SK-N-SH (cell line): ENCODE measurements at places on chromosomes 16 and 17. TPM values are rescaled to one million over a fixed set of nuclear protein-coding genes. Genes with fewer than 3 reads are reported as not detected.

The PROCA1 gene
- polyA plus RNA-seq = 6.4 and 7.1 TPM in 2 replicates

The CMTM1 gene
- polyA plus RNA-seq = 3.1 and 3.7 TPM in 2 replicates

The OSGIN1 gene
- 4.8 and 5.2 TPM in 2 replicates for polyA plus RNA-seq

The TMED6 gene
- not detected in 2 replicates for polyA plus RNA-seq

The TBC1D3B gene
- polyA plus RNA-seq = 2.0 and 3.7 TPM in 2 replicates

The MAPT gene
- polyA plus RNA-seq = 0.47 and 0.74 TPM in 2 replicates

The PRR11 gene
- polyA plus RNA-seq = 25.8 and 28.4 TPM in 2 replicates

The CLEC19A gene
- polyA plus RNA-seq = not detected in 2 replicates

The GCGR gene
- polyA plus RNA-seq = not detected in 2 replicates

The NEK8 gene
- 6.0 and 11.0 TPM in 2 replicates for polyA plus RNA-seq

The RNF43 gene
- not detected in 2 replicates for polyA plus RNA-seq

The HSD17B2 gene
- polyA plus RNA-seq = not detected in 2 replicates

The NXPH3 gene
- polyA plus RNA-seq = 0.30 and 0.31 TPM in 2 replicates

The ODAD4 gene
- polyA plus RNA-seq = 1.1 and 1.6 TPM in 2 replicates

The HES7 gene
- 0.71 and 1.2 TPM in 2 replicates for polyA plus RNA-seq

The MFSD6L gene
- polyA plus RNA-seq = not detected in 2 replicates

The PSMD12 gene
- 29.1 and 31.4 TPM in 2 replicates for polyA plus RNA-seq

The GGNBP2 gene
- 74.5 and 79.3 TPM in 2 replicates for polyA plus RNA-seq

The WNK4 gene
- polyA plus RNA-seq = 8.7 and 12.5 TPM in 2 replicates

The CDRT4 gene
- polyA plus RNA-seq = 3.8 and 4.6 TPM in 2 replicates

The SLFN14 gene
- not detected in 2 replicates for polyA plus RNA-seq

The UBALD2 gene
- polyA plus RNA-seq = 16.7 and 27.0 TPM in 2 replicates

The VAT1L gene
- 52.5 and 62.2 TPM in 2 replicates for polyA plus RNA-seq

The FBXL16 gene
- polyA plus RNA-seq = 17.7 and 19.8 TPM in 2 replicates

The CCL5 gene
- 0.23 and 0.57 TPM in 2 replicates for polyA plus RNA-seq

The PRAC1 gene
- not detected in 2 replicates for polyA plus RNA-seq

The TP53TG3B gene
- 0.92 and 1.7 TPM in 2 replicates for polyA plus RNA-seq

The EPX gene
- polyA plus RNA-seq = 0.02 TPM in 1 of 2 replicates, not detected in the other

The MRPL45 gene
- polyA plus RNA-seq = 35.5 and 42.8 TPM in 2 replicates

The MYH11 gene
- polyA plus RNA-seq = 0.02 TPM in 1 of 2 replicates, not detected in the other

The NPIPA2 gene
- polyA plus RNA-seq = 0.36 and 0.80 TPM in 2 replicates
